ENCODE measurements at places on chromosomes 5 and 9. TPM values are rescaled to one million over a fixed set of nuclear protein-coding genes. Genes with fewer than 3 reads are reported as not detected.
A peak's percentile ranks its signal among the peaks of the same experiment; 100 is the strongest.

ARHGEF39 gene
- total RNA-seq, result 12.4 TPM

PCDHB10 gene
- total RNA-seq, result not detected

CDH12 gene
- total RNA-seq, result not detected

GRCh38 chr5:168362097-168362885, 70.8 kb downstream of the WWC1 start:
- DNase-seq, result no peak

CSF1R gene
- total RNA-seq, result 1.1 TPM

DNA sequence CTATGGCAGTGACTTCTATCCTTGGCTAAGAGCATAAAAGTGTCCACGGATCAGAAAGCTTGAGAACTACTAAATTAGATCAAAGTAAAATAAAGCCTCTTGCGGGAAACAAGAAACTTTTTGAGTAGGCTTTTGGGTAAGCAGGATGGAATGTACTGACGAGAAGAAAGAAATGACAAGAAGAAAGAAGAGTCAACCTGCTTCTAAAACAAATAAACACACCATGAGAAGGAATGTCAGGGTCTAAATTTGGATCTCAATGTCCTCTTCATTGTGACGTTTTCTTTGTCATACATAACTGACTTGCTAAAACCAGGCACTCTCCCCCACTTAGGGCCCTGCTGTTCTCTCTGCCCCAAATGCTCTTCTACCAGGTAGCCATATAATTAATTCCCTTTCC, 290.1 kb upstream of the PTGER4 start:
- no peak for DNase-seq

DNA sequence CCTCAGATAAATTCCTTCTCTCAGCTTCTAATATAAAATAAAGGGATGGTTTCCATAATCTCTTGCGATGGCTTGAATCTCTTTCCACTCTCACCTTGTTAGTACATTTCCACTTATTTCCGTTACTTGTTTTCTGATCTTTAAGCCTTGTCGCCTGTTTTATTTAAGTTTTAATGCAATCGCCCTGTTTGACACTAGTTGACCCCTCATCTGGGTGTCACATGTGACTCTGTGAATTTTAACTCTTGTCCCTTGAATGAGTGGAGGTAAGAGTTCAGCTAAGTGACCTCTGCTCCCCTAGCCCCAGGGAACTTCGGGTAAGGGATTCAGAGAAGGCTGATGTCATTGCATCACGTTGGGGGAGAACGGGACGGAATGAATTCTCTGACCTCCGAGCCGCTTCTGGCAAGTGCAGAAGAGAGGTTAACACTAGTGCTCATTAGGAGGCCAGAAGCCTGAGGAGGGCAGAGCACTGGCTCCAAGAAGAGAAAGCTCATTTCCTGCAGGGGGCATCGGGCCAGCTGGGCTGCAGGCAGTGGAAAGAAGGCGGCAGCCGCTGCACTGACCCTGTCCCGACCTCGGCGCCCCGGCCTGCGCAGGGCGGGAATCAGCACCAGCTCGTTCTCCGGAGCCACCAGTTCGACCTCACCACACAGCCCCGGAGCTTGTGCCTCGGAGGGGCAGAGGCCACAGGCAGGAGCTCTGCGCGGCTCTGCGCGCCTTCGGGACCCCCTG, 569 bp downstream of the HINT2 start:
- peak; percentile 79 for DNase-seq

DNA sequence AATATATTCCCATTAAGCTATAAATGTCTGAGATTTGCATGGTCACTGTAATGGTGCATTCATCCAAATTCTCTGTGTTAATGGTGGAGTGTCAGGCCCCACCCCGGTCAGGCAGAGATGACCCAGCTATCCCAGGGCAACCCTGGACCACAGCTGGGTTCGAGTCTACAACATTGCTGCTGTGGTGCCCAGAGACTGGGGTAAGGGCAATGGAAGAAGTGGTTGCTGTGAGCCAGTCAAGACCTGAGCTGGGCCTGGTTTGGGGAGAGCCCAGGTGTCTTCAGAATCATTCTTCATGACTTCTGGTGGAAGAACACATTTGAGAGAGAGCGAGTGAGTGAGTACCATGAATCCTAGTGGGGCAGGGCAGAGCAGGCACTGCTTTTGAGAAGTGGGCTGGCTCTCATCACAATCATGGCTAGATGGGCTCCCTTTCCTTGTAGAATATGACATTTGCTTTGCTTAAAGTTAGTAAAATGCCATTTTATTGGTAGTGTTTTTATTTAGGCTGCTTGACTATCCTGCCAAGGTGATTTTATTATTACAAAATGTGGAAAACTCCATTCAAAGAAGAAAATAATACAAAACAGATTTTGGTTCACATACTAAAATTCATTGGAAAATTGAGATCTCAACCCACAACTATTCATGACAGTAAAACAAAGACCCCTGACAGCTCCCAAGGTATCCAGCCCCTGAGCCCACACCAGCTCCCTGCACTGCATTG, 125.8 kb upstream of the SLC25A48 start:
- DNase-seq, result no peak

GARNL3 gene
- 14.3 TPM for total RNA-seq

PRLR gene
- not detected for total RNA-seq

DNA sequence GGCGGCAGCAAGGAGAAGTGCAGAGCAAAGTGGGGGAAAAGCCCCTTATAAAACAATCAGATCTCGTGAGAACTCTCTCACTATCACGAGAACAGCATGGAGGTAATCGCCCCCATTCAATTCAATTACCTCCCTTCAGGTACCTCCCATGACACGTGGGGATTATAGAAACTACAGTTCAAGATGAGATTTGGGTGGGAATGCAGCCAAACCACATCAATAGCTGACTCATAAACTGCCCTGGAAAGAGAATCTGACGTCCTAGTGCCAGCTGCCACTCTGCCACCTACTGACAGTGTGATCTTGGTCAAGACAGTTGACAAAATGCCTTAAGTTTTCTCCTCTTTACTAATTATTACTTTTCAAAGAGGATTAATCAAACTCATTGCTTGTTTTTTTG, 128.3 kb downstream of the GPBP1 start:
- DNase-seq, result no peak

GRCh38 chr5:160685695-160686094, 166.3 kb downstream of the ATP10B start:
- no peak for DNase-seq

DNA sequence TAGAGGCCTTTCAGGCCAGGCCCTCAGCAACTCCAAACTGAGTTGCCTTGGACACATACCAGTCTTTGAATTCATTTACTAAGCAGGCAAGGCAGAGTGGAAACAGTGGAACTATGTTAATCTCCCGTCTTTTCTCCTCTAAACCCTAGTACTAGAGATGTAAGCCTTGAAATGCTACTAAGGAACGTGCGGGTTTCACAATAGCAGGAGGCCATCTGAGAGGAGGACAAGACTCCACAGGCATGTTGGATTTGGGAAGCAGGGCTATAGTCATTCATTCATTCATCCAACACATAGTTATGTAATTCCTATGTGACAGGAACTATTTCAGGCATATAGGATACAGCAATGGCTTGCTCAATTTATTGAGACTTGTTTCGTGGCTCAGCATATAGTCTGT, 3.3 kb upstream of the OCLN start:
- DNase-seq, result no peak

ZNF608 gene
- total RNA-seq, result 25.7 TPM

GRCh38 chr5:124111886-124112285, 599.9 kb downstream of the CSNK1G3 start:
- DNase-seq, result no peak

PCDHGB7 gene
- not detected for total RNA-seq

EGFLAM gene
- not detected for total RNA-seq

FCN2 gene
- not detected for total RNA-seq

GKAP1 gene
- 1.2 TPM for total RNA-seq

DNA sequence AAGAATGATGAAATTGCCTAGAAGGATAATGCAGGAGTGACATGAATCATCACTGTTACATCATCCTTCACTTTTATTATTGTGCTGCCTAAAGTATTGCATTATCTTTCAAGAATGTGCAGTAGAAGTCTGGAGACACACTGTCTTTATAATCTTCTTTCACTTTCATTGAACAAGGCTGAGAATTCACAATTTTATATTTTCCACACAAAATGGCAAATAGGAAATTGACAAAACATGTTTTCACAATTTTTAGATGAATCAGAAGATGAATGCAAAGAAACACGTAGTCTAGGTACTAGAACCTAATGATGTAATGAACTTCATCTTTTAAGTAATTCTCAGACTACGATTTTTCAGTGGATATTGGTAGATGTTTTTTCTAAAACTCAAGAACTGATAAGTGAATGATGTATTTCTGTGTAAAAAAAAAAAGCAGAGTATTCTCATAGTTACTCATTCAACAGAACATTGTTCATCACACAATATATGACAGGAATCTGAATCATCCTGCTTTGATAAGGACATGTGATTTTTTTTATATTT, 131.5 kb upstream of the GRHPR start:
- no peak for DNase-seq

DNA sequence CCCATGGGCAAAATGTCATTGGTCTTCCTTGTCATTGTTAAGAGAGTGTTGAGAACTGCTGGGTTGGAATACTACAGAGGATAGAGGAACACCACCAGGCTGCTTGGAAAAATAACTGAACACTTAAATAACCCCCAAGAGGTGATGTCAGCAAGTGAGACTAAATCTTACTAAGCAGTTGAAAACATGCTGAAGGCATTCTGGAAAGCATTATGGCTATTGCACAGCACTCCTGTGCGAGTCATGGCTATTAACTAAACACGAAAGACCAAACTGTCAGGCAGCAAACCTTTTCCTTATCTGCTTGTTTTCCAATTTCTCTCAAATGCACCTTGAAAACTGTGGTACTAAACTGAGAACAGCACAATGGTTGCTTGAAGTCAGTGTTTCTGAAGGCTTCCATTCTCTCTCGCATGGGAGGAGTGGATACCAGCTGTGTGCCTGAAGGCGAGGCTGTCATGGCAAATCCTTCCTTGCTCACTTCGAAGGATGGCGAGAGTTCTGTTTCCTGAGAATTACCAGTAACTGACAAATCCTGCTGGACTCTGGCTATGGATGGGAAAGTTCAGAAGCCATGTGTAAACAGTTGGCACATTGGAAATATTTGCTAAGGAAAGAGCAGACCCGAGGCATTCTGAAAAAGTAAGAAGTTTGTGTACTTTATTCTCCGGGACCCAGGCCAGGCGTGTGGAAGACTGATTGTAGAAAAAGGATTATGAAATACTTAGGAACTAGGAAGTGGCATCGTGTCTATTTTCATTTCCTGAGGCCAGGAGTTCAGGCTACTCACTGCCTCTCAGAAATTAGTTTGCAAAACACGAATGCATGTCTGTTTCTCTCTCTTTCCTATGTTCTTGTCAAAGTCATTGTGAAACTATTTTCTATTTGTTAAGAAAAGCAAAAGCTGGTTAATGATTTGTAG, 182.1 kb downstream of the DMRT2 start:
- DNase-seq, result no peak

GRCh38 chr9:93223260-93224180, 39.6 kb downstream of the WNK2 start:
- DNase-seq, result no peak

IRX2 gene
- total RNA-seq, result not detected

Data from G401 (cell line).